ENCODE measurements at places on chromosomes 2 and 18. TPM values are rescaled to one million over a fixed set of nuclear protein-coding genes. Genes with fewer than 3 reads are reported as not detected.

DNA sequence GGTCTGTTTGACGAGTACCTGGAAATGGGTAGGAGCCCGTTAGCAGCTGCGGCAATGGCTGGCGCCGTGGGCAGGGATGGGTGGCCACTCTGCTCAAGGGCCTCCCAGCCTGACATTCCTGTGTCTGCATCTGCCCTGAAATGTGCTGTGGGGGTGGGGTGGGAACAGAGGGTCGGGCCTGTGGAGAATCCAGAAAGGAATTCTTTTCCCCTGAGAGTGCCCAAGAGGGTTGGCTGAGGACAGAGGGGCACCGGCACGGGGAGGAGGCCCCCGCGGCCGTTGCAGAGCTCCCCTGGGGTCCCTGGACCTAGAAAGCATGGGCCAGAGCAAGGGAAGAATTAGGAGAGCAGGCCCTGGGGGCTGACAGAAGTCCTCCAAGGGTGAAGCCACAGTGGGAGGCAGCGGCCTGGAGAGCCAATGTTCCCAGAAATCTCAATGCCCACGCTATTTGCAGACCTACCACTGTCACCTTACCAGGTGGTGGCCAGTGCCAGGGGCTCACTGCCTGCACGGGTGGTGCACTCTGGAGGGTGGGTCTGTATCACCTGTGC, 27.8 kb downstream of the ANO7 start:
- H3K27me3 ChIP-seq = 0 out of 2 replicates have a peak, but pooled peaks cover 7% of the 10 kb centered on the region
- 0 out of 2 replicates have a peak overlapping the region, but pooled peaks have one; percentile 2 for H3K4me3 ChIP-seq
- DNase-seq = peak; percentile 71
- H3K27ac ChIP-seq = no peak overlapping the region

- H3K27me3 ChIP-seq = no peaks in the 10 kb centered on the region
- no peak overlapping the region for H3K27ac ChIP-seq
- no peaks in the 10 kb centered on the region for H3K36me3 ChIP-seq
- peaks cover 13% of the 10 kb centered on the region for H3K4me1 ChIP-seq
- DNase-seq = no peak
- H3K4me3 ChIP-seq = no peak overlapping the region
These were observed 39.1 kb downstream of the PCARE start for GRCh38 chr2:29035016-29035745.

Gene SIX3
- total RNA-seq = 2.0 TPM

Gene CD8B
- total RNA-seq = not detected

Gene TMEFF2
- total RNA-seq = 5.0 TPM
